ENCODE measurements at places on chromosomes 6 and 20. TPM values are rescaled to one million over a fixed set of nuclear protein-coding genes. Genes with fewer than 3 reads are reported as not detected.

BMP7 gene
- total RNA-seq, result 45.6 TPM

FAM209B gene
- not detected for total RNA-seq

GRCh38 chr6:117568831-117569410 lies 33.4 kb downstream of the GOPC start:
- no peaks in the 10 kb centered on the region for H3K4me1 ChIP-seq
- no peak for DNase-seq
- H3K27ac ChIP-seq, result no peak overlapping the region
- no peak overlapping the region for H3K4me3 ChIP-seq
- H3K27me3 ChIP-seq, result no peaks in the 10 kb centered on the region
- peaks cover 85% of the 10 kb centered on the region for H3K36me3 ChIP-seq

DNA sequence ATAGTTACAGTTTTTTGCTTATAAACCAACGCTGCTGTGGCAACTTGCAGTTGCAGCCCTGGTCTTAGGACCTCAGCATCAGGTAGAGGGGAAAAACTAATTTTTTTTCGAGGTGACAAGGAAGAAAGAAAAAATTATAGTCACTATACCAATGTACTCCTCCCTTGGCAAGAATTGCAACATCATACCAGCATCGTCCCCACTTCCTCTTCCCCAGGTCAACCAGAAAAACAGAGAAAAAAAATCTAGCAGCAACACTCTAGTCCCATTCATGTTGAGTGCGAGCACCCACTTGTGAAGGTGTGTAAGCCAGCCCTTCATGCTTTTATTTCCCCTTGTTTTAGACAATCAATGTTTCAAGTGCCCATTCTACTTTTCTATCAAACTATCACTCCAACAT lies 13.1 kb upstream of the DCBLD1 start:
- no peak overlapping the region for H3K27ac ChIP-seq
- H3K36me3 ChIP-seq, result no peaks in the 10 kb centered on the region
- no peak overlapping the region for H3K4me3 ChIP-seq
- H3K4me1 ChIP-seq, result no peaks in the 10 kb centered on the region
- no peak for DNase-seq

DNA sequence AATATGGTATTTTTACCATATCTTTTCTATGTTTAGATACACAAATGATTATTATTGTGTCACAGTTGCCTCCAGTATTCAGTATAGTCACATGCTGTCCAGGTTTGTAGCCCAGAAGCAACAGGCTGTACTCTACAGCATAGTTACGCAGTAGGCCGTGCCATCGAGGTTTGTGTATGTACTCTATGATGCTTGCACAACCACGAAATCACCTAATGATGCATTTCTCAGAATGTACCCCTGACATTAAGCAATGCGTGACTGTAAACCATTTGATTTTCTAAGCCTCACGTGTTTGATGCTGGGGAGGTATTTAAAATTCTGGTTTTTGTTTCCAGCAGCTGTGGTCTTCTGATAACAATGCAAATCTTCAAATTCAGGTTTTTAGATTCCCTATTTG lies 207.6 kb downstream of the UST start:
- no peak overlapping the region for H3K27ac ChIP-seq
- no peaks in the 10 kb centered on the region for H3K27me3 ChIP-seq
- no peak overlapping the region for H3K4me3 ChIP-seq
- H3K4me1 ChIP-seq, result no peaks in the 10 kb centered on the region

- no peak overlapping the region for H3K4me3 ChIP-seq
- DNase-seq, result no peak
- H3K4me1 ChIP-seq, result no peaks in the 10 kb centered on the region
- no peaks in the 10 kb centered on the region for H3K27me3 ChIP-seq
Observed at GRCh38 chr6:163017801-163018200, 290.0 kb downstream of the PACRG start.
